Stimulated activated CD4-positive, alpha-beta T cell treated with anti-CD3 and anti-CD28 coated beads, Interleukin-12 subunit alpha, Interleukin-12 subunit beta, amount 100 ng/mL, for 4 hours (primary cell): ENCODE measurements at places on chromosomes 7 and 10.

DNA sequence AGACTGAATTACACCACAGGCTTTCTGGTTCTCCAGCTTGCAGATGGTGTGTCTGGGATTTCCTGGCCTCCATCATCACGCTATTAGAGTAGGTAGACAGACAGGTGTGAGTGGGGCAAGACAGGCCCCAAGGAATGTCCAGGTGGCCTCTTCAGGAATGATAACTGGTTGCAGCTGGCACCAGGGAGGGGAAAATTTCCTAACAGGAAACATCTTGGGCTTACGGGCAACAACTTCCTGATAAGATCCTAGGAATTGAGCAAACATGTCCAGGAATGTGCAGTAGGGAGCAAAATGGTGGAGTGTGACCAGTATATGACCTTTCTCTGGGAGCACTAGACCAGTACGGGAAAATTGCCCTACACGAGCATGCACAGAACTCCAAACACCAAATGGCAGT, 11.3 kb downstream of the XRCC2 start:
- DNase-seq, result no peak

GRCh38 chr7:128721376-128721775, 17.8 kb upstream of the CALU start:
- DNase-seq, result no peak

GRCh38 chr10:100767422-100767775, 22.0 kb downstream of the PAX2 start:
- DNase-seq, result no peak

GRCh38 chr7:135620980-135621850, 41.1 kb upstream of the STMP1 start:
- DNase-seq, result no peak

- no peak for DNase-seq
These were observed 139.8 kb downstream of the CELF2 start for GRCh38 chr10:11157292-11158076.

- no peak for DNase-seq
These were observed 48.7 kb downstream of the CALML3 start for GRCh38 chr10:5573319-5573950.

DNA sequence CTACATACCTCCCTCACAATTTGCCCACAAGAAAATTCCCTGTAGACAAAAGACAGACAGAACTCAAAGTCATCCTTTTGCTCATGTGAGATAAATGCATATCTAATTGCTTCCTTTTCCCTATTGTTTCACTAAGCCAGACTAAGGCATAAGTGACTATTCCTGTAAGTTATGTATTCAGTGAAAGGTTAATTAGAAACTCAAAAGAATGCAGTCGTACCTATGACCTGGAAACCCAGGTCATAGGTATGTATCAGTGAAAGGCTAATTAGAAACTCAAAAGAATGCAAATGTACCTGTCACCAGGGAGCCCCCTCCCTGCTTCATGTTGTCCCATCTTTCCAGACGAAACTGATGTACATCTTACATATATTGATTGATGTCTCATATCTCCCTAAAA, 10.3 kb upstream of the GARS1 start:
- DNase-seq, result no peak

DNA sequence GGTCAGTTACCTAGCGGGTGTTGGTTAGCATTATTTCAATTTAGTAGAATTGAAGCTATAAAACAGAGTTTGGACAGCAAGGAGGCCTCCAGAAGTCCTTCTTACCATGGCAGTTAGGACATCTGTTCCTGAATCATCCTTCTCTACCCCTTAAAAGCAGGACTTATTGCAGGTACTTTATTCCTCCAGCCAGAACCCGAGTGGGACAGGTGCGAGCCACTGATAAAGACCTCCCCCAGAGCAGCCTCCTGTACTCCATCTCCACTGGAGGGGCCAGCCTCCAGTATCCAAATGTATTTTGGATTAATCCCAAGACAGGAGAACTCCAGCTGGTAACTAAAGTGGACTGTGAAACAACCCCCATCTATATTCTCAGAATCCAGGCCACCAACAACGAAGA, 54.6 kb downstream of the CDHR3 start:
- DNase-seq, result no peak

GRCh38 chr7:116258734-116259133, 48.4 kb downstream of the TES start:
- DNase-seq, result no peak

GRCh38 chr7:20305726-20306125, 25.0 kb upstream of the ITGB8 start:
- no peak for DNase-seq

DNA sequence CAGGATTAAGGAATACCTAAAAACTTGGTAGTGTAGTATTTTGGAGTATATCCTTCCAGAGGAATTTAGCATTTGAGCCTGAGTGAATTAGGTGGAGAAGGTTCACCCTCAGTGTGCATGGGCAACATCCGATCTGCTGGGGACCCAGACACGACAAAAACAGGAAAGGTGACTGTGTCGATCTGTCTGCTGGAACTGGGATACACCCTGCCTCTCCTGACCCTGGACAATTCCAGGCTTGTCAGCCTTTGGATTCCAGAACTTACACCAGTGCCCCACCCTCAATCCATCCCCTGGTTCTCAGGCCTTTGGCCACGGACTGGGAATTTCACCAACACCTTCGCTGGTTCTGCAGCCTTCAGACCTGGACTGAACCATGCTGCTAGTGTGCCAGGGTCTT, 41.9 kb downstream of the PTPRE start:
- DNase-seq, result no peak

GRCh38 chr7:131107337-131108211, 220.1 kb upstream of the MKLN1 start:
- peak; percentile 59 for DNase-seq

GRCh38 chr10:24853661-24854060, 98.7 kb downstream of the PRTFDC1 start:
- DNase-seq, result no peak

- no peak for DNase-seq
These were observed 1004.9 kb downstream of the KCNMA1 start for GRCh38 chr10:76632767-76633051.

GRCh38 chr10:131829156-131829930, 71.5 kb upstream of the PPP2R2D start:
- no peak for DNase-seq

- no peak for DNase-seq
These were observed 65.1 kb upstream of the PHF14 start for GRCh38 chr7:10908600-10908999.
